SW480 (cell line): ENCODE measurements at places on chromosomes 1 and 21.
A peak's percentile ranks its signal among the peaks of the same experiment; 100 is the strongest.

DNA sequence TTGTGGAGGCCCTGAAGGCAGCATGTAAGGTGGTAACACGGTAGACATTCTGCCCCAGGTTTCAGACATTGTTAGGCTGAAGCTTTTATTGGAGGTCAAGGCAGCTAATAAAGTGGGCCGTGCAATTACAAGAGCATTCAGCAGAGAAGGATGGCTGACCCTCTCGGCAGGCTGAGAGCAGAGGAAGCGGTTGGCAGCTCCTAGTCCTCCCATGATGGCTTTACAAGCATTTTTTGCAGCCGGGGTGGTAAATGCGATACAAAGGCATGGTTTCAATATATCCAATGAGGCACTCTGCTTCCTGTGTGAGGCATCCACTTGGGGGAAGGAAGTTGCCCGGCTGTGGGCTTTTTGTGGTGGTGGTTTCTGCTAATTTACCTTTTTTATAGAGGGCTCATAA lies 14.6 kb downstream of the KIF26B start:
- no peak for DNase-seq

GRCh38 chr1:75632350-75632949 lies 21.5 kb upstream of the SLC44A5 start:
- peak; percentile 23 for DNase-seq

- DNase-seq, result no peak
Observed at GRCh38 chr1:5828308-5828935, 163.8 kb downstream of the NPHP4 start.

DNA sequence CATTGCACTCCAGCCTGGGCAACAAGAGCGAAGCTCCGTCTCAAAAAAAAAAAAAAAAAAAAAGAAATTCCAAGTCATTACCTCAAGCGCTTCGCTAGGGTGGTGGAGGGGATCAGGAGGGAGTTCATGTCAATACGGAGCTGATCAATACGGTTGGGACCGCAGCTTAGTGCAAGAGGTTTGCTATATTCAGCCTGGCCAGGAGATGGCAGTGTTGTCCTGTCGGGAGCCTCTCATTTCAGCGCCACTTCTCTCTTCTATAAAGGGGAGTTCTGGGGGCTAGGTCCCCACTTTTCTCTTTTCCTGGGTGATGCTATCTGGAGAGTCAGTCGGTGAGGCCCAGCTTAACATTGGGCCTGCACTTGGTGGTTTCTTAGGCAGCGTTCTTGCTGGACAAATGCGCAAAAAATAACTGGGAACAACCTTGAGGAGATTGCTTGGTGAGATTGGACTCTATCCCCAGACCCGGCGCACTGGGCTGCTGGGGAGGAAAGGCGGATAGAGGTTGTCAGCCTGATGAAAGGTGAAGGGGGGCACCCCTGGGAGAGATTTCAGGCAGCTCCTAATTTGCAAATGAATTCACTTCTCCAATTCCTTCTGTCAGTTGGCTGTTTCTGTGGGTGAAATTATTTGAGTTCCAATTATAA lies 40.4 kb downstream of the KIAA0040 start:
- peak; percentile 42 for DNase-seq

- no peak for DNase-seq
Observed at GRCh38 chr1:209612646-209613399, 29.3 kb downstream of the CAMK1G start.

GRCh38 chr1:15954316-15954715 lies 21.6 kb downstream of the ZBTB17 start:
- no peak for DNase-seq

DNA sequence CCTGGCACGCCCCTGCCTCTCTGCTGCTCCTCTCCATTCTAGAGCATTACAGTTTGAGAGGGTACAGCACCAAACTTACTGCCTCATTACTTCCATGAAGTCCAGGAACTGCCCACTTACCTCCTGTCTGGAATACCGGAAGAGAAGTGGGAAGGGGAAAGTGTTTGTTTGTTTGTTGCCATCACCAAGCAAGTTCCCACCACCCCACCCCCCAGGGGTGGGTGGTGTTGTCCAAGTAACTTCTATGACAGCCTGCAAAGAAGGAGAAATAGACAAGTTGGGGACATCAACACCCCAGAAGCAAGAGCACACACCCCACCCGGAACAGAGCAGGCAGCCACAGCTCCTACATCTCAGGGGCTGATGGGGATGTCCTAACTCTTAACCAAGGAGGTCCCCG lies 18.0 kb downstream of the OPTC start:
- DNase-seq, result no peak

- no peak for DNase-seq
Observed at GRCh38 chr1:28510970-28511440, 5.2 kb downstream of the RCC1 start.

- no peak for DNase-seq
Observed at GRCh38 chr1:235434001-235434400, 66.8 kb downstream of the TBCE start.

GRCh38 chr1:65253800-65254319 lies 55.5 kb upstream of the DNAJC6 start:
- DNase-seq, result no peak

- DNase-seq, result peak; percentile 57
Observed at GRCh38 chr1:115912116-115912515, 64.2 kb upstream of the SLC22A15 start.

GRCh38 chr1:121519042-121519755 lies 334.4 kb downstream of the SRGAP2C start:
- DNase-seq, result no peak

GRCh38 chr1:217078078-217078690 lies 355.0 kb upstream of the ESRRG start:
- DNase-seq, result peak; percentile 49

- no peak for DNase-seq
Observed at GRCh38 chr1:101373570-101373969, 136.8 kb downstream of the S1PR1 start.

DNA sequence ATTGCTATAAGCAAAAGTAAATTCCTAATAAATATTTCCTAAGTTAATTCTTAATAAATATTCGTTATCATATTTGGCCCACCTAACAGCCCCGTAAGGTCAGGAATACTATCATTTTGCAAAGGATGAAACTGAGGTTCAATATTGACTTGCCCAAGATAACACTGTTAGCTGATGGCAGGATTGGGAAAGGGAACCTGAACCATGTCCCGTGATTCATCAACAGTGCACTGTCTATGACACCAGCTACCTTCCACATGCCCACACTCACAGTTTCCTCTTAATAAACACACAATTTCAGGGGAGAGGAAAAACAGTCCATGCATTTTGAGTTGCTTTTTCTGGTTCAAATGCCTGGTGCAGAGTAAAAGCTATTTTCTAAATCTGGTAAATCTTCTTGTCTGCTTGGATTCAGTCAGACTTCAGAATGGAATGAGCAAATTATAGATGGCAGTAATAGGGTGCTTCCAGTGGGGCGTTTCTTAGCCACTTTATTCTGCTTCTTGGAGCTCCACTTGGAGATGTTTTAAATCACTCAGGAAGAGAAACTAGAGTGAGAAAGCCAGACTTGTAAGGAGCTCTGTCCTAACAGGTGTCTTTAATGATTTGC lies 354.6 kb downstream of the PDE4B start:
- DNase-seq, result no peak

GRCh38 chr1:231311720-231312431 lies 25.8 kb downstream of the EXOC8 start:
- DNase-seq, result no peak

DNA sequence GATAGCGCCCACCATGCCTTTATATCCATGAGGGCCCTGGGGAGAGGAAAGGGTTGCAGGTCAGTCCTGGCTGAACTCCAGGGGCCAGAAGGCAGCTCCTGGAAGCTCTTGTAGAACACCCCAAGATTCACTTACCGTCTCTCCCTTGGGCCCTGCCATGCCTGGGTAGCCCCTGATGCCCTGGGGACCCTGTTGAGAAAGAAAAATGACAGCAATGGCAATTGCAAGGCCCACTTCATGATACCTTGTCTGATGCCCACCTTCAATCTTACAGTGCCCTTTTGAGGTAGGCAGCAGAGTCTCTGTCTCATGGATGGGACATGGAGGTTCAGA lies 7.0 kb downstream of the COL9A2 start:
- no peak for DNase-seq

- no peak for DNase-seq
Observed at GRCh38 chr1:8063298-8064036, 37.4 kb upstream of the ERRFI1 start.

GRCh38 chr21:28893687-28894086 lies 99.0 kb downstream of the LTN1 start:
- DNase-seq, result no peak

- DNase-seq, result no peak
Observed at GRCh38 chr1:63779338-63780211, 5.8 kb downstream of the ROR1 start.

- DNase-seq, result no peak
Observed at GRCh38 chr1:110627764-110628163, 21.6 kb upstream of the KCNA2 start.

DNA sequence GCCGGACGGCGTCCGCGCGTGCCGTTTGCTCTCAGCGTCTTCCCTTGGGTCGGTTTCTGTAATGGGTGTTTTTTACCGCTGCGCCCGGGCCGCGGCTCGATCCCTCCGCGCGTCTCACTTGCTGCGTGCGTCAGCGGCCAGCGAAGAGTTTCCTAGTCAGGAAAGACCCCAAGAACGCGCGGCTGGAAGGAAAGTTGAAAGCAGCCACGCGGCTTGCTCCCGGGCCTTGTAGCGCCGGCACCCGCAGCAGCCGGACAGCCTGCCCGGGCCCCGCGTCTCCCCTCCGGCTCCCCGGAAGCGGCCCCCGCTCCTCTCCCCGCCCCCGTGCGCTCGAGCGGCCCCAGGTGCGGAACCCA lies 159.8 kb downstream of the RUNX1 start:
- DNase-seq, result peak; percentile 73

GRCh38 chr1:36232212-36233095 lies 8.2 kb downstream of the THRAP3 start:
- DNase-seq, result no peak

DNA sequence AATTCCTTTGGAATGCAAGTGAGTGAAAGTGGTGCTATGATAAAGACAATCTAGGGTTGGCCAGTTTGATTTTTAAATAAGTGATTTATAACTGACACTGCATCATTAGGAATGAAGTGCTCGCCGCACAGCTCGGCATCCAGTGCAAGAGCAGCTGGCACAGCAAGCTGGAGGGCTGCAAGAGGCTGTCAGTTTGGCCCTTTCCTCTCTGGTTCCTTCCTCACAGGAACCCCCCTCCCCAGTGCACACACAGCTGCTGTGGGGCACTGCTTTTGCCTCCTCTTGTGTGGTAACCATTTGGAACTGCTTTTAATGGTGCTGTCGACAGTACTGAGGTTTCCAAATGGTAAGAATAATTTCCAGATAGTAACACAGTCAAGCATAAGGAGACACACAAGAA lies 10.4 kb upstream of the BCAR3 start:
- no peak for DNase-seq

DNA sequence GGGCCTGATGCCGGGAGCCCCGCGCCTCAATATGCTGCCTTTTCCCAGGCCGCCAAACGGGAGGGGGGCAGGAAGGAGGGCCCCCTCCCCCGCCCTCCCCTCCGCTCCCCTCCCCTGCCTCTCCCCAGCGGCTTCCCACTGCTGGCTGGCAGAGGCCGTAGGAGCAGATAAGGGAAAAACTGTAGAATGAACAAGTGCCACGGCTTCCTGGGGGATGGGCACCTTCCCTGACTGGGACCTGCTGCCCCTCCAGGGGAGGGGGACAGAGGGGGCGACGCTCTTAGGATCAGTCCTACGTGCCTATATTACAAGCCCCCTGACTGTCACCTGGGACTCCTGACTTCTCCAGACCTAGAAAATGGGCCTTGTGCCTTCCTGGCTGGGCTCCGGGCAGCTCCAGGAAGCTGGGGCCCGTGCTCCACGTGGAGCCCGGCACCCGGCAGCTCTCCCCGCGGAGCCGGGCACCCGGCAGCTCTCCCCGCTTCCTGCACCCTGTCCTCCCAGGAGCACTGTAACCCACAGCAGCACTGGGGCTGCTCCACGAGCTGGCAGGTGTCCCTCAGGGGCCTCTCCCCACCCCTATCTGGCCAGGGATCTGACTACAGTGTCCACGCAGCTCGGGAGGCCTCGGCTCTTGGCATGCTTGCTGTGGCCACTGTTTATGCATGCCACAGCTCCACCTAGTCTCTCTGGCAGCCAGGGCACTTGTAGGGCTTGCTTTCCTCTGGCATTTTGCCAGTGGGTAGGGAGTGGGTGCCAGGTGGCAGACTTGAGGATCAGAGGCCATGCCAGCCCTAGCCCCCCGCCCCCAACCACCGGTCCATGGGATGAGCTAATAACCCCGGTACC lies 674 bp upstream of the HES5 start:
- DNase-seq, result peak; percentile 65

GRCh38 chr1:5967351-5968160 lies 24.7 kb downstream of the NPHP4 start:
- DNase-seq, result no peak

DNA sequence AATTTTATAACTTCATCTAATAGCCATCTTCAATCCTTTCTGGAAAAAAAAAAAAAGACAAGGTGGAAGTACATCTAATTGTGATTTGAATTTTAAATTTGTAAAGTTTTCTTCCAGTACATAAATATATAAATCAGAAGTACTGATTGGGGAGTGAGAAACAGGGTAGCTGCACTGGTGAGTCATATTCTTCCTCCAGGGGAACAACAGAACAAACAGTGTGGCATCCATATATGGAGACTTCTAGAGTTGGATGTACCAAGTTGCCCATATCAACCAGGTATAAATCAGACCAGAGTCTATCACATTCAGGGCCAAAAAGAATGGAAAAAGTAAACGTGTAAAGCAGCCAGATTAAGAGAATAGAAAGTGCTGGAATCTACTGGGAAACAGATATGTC lies 66.0 kb upstream of the NRIP1 start:
- no peak for DNase-seq

- DNase-seq, result peak; percentile 4
Observed at GRCh38 chr1:210687582-210688279, 359.0 kb downstream of the HHAT start.
